ENCODE measurements at places on chromosomes 16 and 17.

GRCh38 chr17:43219001-43219400 lies 7.3 kb downstream of the TMEM106A start:
- DNase-seq: no peak

DNA sequence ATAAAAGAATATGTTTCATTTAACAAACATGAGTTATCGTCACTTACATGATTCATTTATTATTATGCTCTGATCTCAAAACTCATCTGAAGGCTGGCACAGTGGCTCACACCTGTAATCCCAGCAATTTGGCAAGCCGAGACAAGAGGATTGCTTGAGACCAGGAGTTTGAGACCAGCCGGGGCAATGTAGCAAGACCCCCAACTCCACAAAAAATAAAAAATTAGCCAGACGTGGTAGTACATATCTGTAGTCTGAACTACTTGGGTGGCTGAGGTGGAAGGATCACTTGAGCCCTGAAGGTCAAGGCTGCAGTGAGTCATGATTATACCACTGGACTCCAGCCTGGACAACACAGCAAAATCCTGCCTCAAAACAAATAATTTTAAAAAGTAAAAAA lies 16.0 kb downstream of the APPBP2 start:
- DNase-seq: no peak

DNA sequence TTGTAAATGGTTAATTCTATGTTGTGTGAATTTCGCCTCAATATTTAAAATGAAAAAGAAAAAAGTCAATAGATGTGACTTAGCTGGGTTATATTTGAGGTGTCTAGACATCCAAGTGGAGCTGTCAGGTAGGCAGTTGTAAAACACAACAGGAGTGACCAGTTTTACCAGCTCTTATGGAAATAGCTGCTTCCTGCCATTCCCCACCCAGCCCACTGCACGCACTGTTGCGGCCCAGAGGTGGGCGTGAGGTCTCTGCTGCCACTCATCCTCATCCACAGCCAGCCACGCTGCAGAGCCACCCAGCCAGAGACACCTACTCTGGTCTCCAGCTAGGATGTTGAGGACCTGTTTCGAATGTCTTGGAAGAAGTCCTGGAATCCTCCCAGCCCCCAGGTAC lies 3.4 kb upstream of the CARD14 start:
- no peak for DNase-seq

GRCh38 chr16:28061352-28062101 lies 2.0 kb downstream of the GSG1L start:
- DNase-seq: no peak

DNA sequence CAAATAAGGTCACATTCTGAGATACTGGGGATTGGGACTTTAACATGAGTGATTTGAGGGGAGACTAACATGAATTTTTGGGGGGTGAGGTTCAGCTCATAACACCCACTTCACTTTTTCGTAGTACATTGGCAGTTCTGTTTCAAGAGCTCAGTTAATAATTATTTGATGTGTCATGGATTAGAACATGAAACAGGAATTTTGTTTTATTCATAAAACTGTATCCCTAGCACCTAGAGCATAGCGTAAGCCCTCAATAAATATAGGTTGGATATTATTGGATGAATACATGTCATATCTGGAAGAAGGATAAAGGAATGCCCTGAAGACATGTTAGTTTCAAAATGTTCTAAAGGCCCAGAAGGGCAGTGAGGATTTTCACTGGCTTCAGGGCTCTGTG lies 119.8 kb downstream of the PRKCA start:
- DNase-seq: no peak

GRCh38 chr17:7184091-7184488 lies 4.9 kb upstream of the ASGR1 start:
- DNase-seq: no peak

- no peak for DNase-seq
Measured at GRCh38 chr17:67067571-67068482, 23.5 kb downstream of the CACNG1 start.
